T-helper 17 cell (primary cell): ENCODE measurements at places on chromosomes 1 and 21. TPM values are rescaled to one million over a fixed set of nuclear protein-coding genes. Genes with fewer than 3 reads are reported as not detected.

GRCh38 chr1:46211051-46211450 is 7.9 kb downstream of the LURAP1 start:
- H3K4me3 ChIP-seq = no peak overlapping the region
- H3K4me1 ChIP-seq = no peaks in the 10 kb centered on the region
- no peak for DNase-seq
- H3K36me3 ChIP-seq = no peaks in the 10 kb centered on the region
- peaks cover 14% of the 10 kb centered on the region for H3K27me3 ChIP-seq

NKAIN1 gene
- not detected for total RNA-seq

DNA sequence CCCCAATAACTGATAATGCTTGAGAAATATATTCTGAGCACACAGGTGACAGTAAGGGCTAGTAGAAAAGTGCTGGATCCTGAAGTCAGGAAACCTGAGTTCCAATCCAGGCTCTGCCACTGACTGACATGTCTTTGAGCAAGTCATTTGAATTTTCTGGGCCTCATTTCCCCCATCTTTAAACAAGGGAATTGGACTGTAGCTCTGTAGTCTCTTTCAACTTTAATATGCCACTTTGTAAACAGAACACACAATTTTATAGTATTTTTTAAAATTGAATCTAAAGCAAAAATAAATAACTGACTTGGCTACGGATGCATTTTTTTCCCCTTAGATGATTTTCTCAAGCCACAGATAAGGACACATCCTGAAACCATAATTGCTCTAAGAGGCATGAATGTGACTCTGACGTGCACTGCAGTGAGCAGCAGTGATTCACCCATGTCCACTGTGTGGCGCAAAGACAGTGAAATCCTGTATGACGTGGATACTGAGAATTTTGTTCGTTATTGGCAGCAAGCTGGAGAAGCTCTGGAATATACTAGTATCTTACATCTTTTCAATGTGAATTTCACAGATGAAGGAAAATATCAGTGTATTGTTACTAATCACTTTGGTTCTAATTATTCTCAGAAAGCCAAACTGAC is 37.0 kb downstream of the LRIG2 start:
- H3K4me1 ChIP-seq = peaks cover 3% of the 10 kb centered on the region
- no peaks in the 10 kb centered on the region for H3K27me3 ChIP-seq
- no peak overlapping the region for H3K4me3 ChIP-seq
- peaks cover 7% of the 10 kb centered on the region for H3K36me3 ChIP-seq
- H3K27ac ChIP-seq = no peak overlapping the region
- DNase-seq = no peak

GRCh38 chr1:25874209-25874608 is 1.3 kb downstream of the PAQR7 start:
- H3K4me1 ChIP-seq = peaks cover 13% of the 10 kb centered on the region
- no peak for DNase-seq
- no peak overlapping the region for H3K4me3 ChIP-seq
- no peaks in the 10 kb centered on the region for H3K27me3 ChIP-seq

MYBPH gene
- not detected for total RNA-seq

FMO2 gene
- total RNA-seq = not detected

DNA sequence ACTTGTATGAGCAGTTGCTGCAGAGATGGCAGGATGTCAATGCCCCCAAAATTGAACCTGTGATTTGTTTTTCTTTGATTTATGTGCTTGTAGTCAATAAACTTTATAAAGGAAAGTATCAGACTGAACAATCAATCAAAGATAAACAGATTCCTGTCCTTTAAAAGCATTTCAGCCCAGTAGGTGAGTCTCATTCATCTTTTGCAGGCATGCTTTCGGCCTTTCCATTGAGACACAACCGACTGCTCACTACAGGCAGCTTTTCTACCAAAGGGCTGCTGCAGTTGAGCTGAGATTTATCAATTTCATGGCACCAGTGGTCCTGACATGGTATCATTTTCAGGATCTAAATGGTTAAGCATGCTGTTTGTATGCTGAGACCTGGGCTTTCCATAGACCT is 513.6 kb upstream of the PTBP2 start:
- H3K4me3 ChIP-seq = no peak overlapping the region
- no peak for DNase-seq
- no peaks in the 10 kb centered on the region for H3K27me3 ChIP-seq
- no peak overlapping the region for H3K27ac ChIP-seq

DNA sequence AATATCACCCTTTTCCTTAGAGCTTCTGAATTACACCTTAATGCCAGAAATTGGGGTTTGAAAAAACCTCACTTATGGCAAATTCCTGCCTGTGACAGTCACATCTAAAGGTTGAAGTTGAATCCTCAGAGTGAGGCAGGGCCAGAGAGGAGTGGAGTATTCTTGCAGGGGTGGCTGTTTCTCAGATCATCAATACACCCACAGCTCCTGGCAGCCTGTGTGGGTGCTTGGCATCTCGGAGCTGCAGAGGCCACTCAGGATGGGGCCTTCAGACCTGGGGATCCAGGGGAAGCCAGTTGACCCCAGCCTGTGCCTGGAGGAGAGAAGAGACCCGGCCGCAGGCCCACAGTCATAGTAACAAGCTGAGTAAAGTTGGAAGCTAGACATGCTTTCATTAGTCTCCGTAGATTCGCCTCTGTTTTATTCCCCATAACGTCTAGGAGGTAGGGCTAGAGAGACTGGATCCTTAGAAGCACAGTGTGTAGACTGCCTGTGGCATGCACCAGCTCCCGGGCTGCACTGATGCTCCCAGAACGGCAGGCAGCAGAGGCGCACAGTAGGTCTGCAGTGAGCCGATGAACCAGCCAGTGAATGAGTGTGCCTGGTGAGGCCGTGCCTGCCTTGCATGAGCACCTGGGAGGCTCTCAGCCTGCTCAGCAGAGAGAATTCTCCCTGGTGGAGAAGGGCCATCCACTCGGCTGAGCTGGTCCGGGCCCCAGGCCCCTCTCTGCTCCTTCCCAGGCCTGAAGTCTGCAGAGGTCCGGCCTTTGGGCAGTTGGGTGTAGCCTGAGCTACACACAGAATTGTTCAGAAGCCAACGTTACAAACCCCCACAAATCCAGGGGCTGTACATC is 42.9 kb downstream of the TFF3 start:
- no peak overlapping the region for H3K4me3 ChIP-seq
- H3K27ac ChIP-seq = no peak overlapping the region
- no peaks in the 10 kb centered on the region for H3K27me3 ChIP-seq
- H3K4me1 ChIP-seq = peaks cover 16% of the 10 kb centered on the region
- no peak for DNase-seq

DNA sequence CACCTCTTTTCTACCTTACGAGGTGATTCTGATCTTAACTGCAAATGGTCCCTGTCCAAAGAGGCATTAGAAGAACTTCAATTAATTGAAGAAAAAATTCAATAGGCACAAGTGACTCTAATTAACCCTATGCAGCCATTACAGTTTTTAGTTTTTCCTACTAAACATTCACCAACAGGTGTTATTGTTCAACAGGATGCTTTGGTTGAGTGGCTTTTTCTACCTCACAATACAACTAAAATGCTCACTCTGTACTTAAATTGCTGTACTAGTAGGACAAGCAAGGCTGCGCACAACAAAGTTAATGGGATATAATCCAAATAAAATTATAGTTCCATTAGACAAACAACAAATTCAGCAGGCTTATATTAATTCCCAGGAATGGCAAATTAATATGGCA is 11.6 kb upstream of the PM20D1 start:
- H3K4me1 ChIP-seq = peaks cover 8% of the 10 kb centered on the region
- no peak for DNase-seq
- no peaks in the 10 kb centered on the region for H3K36me3 ChIP-seq
- no peak overlapping the region for H3K27ac ChIP-seq

DNA sequence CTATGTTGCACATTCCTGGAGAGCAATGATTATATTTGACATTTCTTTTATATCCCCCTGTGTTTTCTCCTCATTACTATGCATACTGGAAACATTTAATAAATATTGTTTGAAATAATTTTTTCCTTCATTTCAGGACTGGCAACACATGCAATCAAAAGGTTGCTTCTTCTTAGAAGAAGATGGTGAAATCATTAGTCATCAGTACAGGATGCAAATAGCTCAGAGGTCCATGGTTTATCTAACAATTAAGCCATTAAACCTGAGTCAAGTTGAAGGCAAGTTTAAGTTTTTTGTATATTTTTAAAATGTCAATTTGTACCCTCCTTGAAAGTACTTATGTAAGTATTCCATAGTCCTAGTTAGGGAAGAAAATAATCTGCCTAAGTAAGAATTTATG is 22.5 kb downstream of the EFCAB7 start:
- H3K4me3 ChIP-seq = no peak overlapping the region
- peaks cover 4% of the 10 kb centered on the region for H3K4me1 ChIP-seq
- H3K27ac ChIP-seq = no peak overlapping the region
- DNase-seq = no peak

DNA sequence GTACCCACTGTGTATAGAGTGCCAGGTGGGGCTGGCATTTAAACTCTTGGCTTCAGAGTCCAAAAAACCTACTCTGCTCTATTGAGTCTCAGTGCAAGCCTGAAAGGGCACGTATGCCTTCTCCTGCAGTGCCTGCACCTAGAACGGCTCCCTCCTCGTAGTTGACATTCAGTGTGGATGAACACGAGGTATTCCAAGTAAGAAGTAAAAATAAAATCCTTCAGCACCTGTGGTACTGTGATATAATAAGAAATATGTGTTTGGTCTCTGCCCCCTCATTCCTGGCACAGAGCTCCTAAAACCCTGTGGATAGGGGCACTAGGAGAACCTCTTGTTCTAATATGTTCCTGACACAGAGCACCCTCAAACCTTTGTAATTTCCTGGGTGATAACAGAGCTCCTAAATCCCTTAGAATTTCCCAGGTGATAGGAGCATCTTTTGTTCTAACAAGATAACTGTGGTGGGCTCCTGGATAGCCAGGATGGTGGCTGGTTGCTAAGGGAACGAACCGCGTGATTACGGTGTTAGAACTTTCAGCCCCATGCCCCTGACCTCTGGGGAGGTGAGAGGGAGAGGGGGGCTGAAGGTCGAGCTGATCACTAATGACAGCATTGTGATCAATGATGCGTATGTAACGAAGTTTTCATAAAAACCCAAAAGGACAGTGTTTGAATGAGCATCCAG is 16.8 kb downstream of the UCK2 start:
- no peak overlapping the region for H3K4me3 ChIP-seq
- peaks cover 16% of the 10 kb centered on the region for H3K4me1 ChIP-seq
- no peak for DNase-seq

GRCh38 chr1:71072273-71072672 is 8.6 kb downstream of the ZRANB2 start:
- no peak overlapping the region for H3K27ac ChIP-seq
- peaks cover 12% of the 10 kb centered on the region for H3K36me3 ChIP-seq
- no peak for DNase-seq
- peaks cover 27% of the 10 kb centered on the region for H3K4me1 ChIP-seq

GRCh38 chr21:35366394-35367080 is 317.4 kb upstream of the RUNX1 start:
- peaks cover 5% of the 10 kb centered on the region for H3K27me3 ChIP-seq
- no peak for DNase-seq
- peaks cover 2% of the 10 kb centered on the region for H3K36me3 ChIP-seq

GRCh38 chr1:195744256-195744655 is 864.0 kb downstream of the KCNT2 start:
- H3K36me3 ChIP-seq = no peaks in the 10 kb centered on the region
- H3K27ac ChIP-seq = no peak overlapping the region
- no peak overlapping the region for H3K4me3 ChIP-seq
- no peaks in the 10 kb centered on the region for H3K27me3 ChIP-seq
- H3K4me1 ChIP-seq = no peaks in the 10 kb centered on the region
- no peak for DNase-seq

- H3K36me3 ChIP-seq = peaks cover 2% of the 10 kb centered on the region
- H3K27me3 ChIP-seq = peaks cover 38% of the 10 kb centered on the region
- H3K4me1 ChIP-seq = no peaks in the 10 kb centered on the region
- H3K4me3 ChIP-seq = no peak overlapping the region
- DNase-seq = no peak
Observed at GRCh38 chr1:13517193-13517812, 3.5 kb upstream of the LRRC38 start.

- DNase-seq = no peak
- peaks cover 30% of the 10 kb centered on the region for H3K4me1 ChIP-seq
- H3K27me3 ChIP-seq = no peaks in the 10 kb centered on the region
- peak overlapping the region; percentile 79 for H3K27ac ChIP-seq
- H3K4me3 ChIP-seq = no peak overlapping the region
- no peaks in the 10 kb centered on the region for H3K36me3 ChIP-seq
Observed at GRCh38 chr1:234735476-234735875, 125.5 kb upstream of the IRF2BP2 start.

DNA sequence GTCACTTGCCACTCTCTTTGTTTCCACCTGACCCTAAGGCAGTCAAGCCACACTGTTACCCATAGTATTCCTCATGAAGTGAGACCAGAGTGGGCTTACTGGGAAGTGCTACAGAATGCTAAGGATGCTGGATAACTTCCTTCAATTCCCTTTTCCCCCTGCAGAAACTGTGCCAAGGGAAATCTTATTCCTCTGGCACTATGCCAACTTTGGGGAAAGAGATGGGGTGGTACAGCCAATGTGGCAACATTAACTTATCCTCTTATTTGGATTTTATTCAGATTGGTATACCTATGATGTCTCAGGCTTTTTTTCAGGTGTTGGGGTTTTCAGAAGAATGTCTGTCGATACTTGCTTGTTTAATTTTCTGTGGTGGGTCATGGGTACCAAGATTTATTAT is 599.4 kb upstream of the PBX1 start:
- H3K36me3 ChIP-seq = no peaks in the 10 kb centered on the region
- H3K27me3 ChIP-seq = no peaks in the 10 kb centered on the region
- no peak for DNase-seq
- H3K4me3 ChIP-seq = no peak overlapping the region
- H3K27ac ChIP-seq = no peak overlapping the region

GRCh38 chr1:98292994-98293393 is 368.5 kb upstream of the SNX7 start:
- no peaks in the 10 kb centered on the region for H3K36me3 ChIP-seq
- no peak for DNase-seq
- no peaks in the 10 kb centered on the region for H3K4me1 ChIP-seq
- H3K4me3 ChIP-seq = no peak overlapping the region
- no peaks in the 10 kb centered on the region for H3K27me3 ChIP-seq

- H3K27ac ChIP-seq = no peak overlapping the region
- H3K4me3 ChIP-seq = no peak overlapping the region
- no peak for DNase-seq
- peaks cover 2% of the 10 kb centered on the region for H3K4me1 ChIP-seq
- no peaks in the 10 kb centered on the region for H3K27me3 ChIP-seq
Observed at GRCh38 chr21:29174607-29175013, 44.2 kb downstream of the MAP3K7CL start.

- H3K27me3 ChIP-seq = peaks cover 11% of the 10 kb centered on the region
- no peak for DNase-seq
- H3K4me1 ChIP-seq = peaks cover 5% of the 10 kb centered on the region
- no peaks in the 10 kb centered on the region for H3K36me3 ChIP-seq
- H3K27ac ChIP-seq = no peak overlapping the region
Observed at GRCh38 chr1:147892731-147893214, 9.8 kb upstream of the GJA8 start.

- H3K27ac ChIP-seq = no peak overlapping the region
- H3K4me3 ChIP-seq = no peak overlapping the region
- DNase-seq = no peak
- peaks cover 5% of the 10 kb centered on the region for H3K4me1 ChIP-seq
Observed at GRCh38 chr1:205664399-205665017, 15.8 kb downstream of the SLC45A3 start.
